Renal cortex interstitium (tissue), 15 donors: ENCODE measurements at places on chromosomes 16 and 17.

DNA sequence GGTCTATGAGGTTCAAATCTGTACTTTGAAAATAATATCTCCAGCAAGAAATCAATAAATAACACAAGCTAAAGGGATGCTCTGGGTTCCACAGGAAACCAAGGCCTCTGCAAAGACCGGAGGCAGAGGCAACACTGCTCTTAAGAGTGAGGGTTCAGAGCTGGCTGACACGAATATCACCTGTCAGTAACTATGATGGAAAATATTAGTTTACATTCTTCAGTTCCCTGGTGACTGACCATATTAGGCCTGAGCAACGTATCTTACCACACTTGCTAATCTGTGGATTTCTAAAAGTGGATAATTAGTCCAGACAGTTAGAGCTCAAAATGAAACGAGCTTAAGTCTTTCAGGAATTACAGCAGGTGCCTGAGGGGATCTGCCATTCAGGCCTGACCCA, 459.3 kb downstream of the HS3ST3B1 start:
- DNase-seq: no peak

- DNase-seq: no peak
Observed at GRCh38 chr16:2210009-2210332, 692 bp downstream of the BRICD5 start.

DNA sequence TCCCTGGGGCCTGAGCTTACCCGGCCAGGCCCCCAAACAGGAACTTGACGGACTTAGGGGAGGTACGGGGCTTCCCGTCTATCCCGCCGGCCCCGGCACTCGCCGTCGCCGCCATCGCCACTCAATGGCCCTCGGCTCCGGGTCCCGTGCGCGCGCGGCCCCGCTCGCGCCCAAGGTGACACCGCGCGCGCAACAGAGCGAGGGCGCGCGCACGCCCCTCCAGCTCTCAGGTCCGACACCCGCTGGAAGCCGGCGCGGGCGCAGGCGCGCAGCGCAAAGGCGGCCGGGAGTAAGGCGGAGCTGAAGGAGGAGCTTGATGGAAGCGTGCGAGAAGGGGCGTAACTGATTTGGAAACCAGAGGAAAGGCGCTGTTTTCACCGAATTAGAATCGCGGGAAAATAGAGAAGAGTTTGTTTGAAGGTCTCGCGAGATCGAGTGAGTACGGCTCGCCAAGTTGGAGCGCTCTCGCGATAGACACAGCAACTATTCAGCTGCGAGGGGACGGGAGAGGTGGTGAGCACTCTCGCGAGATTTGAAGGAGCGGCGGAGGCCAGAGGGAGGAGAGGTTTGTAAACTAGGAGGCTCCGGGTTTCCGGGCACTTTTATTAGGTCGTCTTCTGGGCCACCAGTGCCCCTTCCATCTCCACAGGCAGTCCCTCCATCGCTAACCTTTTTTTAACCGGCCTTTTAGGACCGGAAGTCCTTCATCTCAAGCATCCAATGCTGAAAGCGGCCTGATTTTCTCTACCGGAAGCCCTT, at the start of the genes RNF167 and SLC25A11:
TSS of gene RNF167 (plus strand) at position 473 of the 759 bp plus-strand sequence. CDS start 642 bp downstream, outside the sequence.
TSS of gene SLC25A11 (minus strand) at position 251 of the 759 bp plus-strand sequence. CDS start at position 115, 136 bp downstream.
- DNase-seq: peak; percentile 96

GRCh38 chr16:57054338-57054737, 38.0 kb upstream of the CPNE2 start:
- no peak for DNase-seq
